NCI-H2029 (cell line): ENCODE measurements at places on chromosomes 4 and X.

DNA sequence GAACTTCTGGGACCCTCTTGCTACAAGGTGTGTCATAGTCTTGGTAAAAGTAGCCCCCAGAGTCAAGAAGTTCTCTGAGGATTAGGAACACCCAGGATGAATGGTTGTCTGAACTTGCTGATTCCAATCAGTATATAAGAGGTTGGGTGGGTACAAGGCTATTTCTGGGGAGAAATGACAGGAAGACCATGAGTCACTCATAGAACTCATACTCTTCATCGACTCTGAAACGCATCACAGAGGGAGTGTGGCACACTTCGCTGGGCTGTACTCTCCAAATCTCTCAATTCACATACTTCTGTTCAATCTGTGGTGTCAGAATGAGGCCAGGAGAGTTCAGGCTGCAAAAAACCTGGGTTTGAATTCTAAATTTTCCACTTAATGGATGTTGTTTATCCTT, 193.2 kb upstream of the LEF1 start:
- no peak for DNase-seq

DNA sequence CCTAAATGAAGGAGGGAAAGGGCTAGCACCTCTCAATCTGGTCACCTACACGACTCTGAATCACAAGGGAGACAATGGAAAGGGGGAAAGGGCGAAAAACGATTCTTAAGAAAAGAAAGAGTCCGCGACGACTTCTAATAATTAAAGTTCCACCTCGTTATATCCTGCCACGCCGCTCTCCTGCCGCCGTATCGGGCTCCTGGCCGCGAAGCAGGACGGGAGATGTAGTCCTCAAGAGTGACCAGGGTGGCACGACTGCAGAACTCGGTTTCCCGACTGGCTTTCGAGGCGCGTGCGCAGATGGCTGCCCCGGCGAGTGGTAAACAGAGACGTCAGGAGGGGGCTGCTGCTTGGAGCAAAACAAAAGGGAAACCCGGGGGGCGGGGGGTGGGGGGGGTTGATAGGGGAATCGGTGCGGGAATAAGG, at the start of gene FOXO4:
Gene FOXO4, plus strand, starts transcription at position 297 of the 426 bp plus-strand sequence. CDS start 678 bp downstream, outside the sequence.
- DNase-seq, result peak; percentile 68

DNA sequence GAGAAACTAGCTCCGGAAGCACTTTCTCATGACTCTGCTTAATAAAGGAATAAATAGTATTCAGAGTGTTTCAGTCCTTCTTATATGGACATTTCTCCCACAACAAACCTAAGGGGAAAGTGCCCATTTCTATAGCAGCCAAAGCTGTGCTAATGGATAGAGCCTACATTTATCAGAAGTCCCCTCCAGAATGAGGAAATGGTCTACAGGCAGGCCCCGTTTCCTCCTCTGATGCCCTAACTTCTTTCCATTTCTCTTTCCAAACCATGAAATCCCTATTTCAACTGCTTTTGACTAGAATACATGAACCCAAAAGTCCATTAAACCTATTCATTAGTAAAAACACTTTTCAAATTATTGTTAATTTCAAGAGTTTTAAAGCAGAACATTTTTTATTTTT, 4.5 kb downstream of the ACSL1 start:
- DNase-seq, result no peak

- DNase-seq, result no peak
These were observed 62.4 kb downstream of the ANXA10 start for GRCh38 chr4:168154546-168155277.

GRCh38 chr4:158597879-158598596, 73.6 kb downstream of the C4orf46 start:
- DNase-seq, result no peak

DNA sequence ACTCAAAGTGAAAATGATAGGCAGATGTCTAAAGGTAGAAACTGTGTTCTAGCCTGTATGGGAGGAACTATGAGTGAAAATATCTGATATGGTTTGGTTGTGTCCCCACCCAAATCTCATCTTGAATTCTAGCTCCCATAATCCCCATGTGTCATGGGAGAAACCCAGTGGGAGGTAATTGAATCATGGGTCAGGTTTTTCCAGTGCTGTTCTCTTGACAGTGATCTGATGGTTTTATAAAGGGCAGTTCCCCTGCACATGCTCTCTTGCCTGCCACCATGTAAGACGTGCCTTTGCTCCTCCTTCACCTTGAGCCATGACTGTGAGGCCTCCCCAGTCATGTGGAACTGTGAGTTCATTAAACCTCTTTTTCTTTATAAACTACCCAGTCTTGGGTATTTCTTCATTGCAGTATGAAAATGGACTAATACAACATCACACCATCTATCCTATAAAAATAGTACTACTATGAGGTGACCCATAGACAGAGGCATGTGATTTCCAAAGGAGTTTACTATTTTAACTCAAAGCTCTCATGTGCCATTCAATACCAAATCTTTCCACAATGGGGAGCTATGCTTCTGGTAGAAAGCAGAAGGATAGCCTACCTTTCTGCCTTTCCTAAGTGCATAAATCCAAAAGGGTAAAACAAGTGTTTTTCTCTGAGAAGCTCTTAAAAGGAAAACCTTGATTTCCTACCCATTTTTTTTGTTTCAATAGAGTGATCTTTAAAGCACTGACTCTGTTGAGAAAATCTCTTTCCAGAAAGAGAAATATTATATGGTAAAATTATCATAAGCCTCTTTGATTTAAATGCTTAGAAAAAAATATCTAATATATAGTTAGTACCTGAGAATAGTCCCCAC, 38.8 kb downstream of the SEC31A start:
- no peak for DNase-seq

DNA sequence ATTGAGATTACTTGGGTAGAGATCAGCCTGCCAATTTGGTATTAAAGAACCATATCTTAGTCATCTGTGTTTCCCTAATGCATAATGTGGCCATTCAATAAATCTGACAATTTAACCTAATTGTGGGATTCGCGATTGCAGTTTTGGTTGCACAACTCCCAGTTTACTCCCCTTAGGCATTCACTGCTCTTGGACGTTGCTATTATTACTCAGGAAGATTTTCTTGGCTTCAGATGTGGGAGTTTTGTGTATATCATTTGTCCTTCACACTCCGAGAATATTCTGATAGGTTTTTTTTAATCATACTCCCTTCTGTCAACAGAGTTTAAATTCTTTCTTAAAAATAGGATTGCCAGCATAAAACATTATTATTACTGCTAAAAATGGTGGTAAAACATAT, 22.0 kb upstream of the TRPC3 start:
- no peak for DNase-seq

DNA sequence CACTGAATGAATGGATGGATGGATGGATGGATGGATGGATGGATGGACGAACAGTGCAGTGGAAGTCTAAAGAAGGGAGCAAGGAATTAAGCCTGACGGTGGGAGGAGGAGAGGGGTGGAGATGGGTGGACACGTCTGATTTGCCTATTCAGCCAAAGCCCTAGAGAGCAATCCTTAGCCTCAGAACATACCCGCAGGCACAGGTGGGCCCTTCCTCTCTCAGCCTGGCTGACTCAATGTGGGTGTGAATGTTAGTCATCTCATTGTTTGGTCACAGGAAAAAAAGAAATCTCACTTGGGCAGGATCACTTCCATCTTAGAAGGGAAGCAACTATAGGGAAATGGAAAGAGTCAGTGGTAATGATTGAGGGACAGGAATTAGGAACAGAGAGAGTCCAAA, 165.9 kb downstream of the PJA1 start:
- no peak for DNase-seq

DNA sequence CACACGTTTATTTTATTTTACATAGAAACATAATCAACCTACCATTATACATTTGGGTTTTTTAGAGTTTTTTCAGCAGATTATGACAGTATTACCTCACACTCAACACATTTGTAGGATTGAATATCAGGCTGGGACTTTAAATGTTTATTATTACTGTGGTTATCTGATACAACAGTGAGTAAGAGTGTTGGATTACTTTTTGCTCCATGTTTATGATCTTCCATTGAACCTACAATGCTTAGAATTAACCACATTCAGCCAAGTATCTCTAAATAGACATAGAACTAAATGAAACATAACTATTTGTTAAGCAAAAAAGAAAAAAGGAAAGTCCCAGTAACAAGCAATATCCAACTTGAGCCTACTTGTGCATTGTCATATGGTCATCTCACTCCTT, 607.4 kb upstream of the PITX2 start:
- DNase-seq, result no peak

GRCh38 chrX:125205133-125205917, 114.3 kb upstream of the TEX13C start:
- DNase-seq, result peak; percentile 75

GRCh38 chrX:20463296-20464075, 196.8 kb upstream of the RPS6KA3 start:
- DNase-seq, result peak; percentile 57

DNA sequence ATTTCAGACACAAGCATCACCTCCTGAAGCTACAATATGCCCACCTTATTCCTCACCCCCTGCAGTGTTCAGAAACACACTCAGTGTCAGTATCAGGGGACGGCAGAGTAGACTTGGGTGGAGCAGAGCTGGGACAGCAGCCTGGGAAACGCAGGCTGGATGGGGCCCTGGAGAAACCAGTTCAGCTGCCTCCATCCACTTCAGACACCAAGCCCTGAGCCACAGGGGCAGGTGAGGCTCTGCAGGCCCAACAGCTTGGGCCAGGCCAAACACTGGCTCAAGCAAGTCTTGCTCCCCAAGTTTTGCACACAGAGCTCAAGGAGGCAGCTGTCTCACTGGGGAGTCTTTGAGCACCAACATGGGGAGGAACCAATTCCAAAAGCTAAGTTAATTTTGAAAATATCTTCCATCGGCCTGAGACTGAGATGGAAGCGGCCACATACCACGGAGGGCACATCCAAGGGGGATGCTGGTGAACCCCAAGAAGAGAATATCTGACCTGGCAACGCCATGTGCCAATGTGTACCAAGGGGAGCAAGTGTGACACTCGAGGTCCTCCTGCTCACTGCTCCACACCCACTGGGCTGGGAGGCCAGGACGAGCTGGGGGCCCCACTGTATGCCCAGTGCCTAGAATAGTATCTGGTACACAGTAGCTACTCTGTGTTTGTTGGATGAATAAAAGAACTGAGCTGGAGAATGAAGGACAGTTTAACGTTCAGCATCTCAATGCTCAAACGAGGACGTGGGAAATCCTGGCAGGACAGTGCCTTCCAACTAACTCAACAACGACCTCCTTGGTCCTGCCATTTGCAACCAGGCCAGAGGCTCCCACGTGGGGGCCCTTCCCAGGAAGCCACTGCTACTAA, 45.6 kb downstream of the PPP2R2C start:
- DNase-seq, result no peak

DNA sequence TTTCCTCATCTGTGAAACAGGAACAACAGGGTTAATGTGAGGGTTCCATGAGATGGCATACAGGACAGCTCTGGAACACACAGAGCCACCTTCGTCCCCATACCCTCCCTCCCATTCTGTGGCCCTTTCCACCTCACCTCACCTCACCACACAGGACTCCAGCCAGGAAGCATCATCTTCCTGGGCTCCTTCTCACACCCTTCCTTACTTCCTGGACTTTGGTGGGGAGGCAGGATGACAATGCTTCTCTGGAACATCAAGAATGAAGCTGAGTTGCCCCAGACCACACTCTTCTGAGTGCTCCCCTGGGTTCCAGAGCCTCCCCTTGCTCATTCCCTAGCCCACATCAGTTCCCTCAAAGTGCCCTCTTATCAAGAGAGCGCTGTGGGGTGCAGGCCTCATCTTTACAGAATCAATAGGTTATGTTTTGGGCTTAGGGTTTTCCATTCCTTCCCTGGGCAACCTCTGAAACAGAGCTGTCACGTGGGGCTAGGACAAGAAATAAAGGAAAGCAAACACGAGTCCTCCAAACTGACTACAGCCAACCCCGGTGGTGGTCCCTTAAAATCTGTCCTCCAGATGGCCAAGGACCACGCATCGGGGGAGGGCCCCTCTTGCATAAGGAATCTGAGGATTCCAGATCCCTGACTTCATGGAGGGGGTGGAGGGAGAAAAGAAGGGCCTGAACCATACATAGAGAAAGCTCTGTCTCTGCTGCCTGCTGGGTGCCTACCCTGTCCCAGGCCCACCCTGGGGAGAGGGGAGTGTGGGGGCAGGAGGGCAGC, 74.4 kb upstream of the ATP6AP2 start:
- DNase-seq, result no peak

- peak; percentile 46 for DNase-seq
These were observed 54.4 kb upstream of the LCORL start for GRCh38 chr4:18075823-18076433.

- no peak for DNase-seq
These were observed 174.9 kb upstream of the MXRA5 start for GRCh38 chrX:3521396-3521795.

DNA sequence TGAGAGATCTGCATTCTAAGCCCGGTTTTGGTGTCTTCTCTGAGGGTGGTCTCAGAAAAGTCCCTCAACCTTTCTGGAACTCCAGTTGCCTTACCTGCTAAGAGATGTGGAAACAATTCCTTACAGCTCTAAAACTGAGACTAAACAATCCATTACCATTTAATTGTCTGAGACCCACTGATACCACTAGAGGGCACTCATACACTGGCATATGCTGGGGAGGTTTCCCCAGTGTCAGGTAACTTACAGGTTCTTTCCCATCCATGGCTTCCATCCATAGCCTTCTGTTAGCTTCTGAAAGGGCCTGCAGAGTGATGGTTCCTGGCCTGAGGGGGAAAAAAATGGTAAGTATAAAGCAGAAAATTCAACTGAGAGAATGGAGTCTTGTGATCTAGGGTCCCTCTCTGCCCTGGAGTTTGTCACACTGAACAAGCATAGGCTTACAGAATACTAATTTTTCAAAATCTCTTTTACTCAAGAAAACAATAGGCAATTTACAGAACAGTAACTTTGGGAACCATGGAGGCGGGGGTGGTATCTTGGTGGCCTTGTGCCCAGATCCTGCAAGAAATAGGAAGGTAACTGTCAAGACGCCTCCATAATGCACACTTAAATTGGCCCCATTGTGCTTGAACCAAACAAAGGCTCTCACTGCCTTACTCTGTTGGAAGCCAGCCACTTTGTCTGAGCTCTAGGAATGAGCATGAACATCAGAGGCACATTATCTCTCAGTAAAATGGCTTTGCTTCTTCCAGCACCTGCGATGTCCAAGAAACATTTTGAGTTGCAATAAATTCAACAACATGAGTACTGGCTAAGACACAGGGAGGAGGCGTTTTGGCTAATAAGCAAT, 236.1 kb downstream of the OPHN1 start:
- peak; percentile 17 for DNase-seq

- DNase-seq, result peak; percentile 7
These were observed 613.1 kb upstream of the HS3ST1 start for GRCh38 chr4:12041828-12042227.

GRCh38 chr4:159444678-159445077, 341.8 kb downstream of the RAPGEF2 start:
- no peak for DNase-seq

DNA sequence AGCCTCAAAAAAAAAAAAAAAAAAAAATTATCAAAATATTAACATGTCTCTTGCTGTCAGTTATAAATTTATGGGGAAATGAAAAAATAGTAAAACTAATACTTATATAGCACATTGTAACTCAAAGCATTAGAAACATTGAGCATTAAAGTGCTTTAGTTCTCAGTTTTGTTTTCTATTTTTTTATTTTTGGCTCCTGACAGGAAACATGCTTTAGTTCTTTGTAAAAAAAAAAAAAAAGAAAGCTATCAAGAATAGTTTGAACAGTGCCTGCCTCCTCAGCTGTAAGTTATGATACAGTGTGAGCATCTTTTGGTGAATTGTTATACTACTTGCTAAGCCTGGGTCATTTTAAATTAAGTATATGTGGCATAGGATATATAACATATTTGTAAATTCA, 5.1 kb upstream of the CENPC start:
- no peak for DNase-seq
